GM03348 (cell line): ENCODE measurements at places on chromosomes 5 and 9.

- DNase-seq: no peak
Measured at GRCh38 chr5:78781611-78782286, 133.2 kb upstream of the LHFPL2 start.

DNA sequence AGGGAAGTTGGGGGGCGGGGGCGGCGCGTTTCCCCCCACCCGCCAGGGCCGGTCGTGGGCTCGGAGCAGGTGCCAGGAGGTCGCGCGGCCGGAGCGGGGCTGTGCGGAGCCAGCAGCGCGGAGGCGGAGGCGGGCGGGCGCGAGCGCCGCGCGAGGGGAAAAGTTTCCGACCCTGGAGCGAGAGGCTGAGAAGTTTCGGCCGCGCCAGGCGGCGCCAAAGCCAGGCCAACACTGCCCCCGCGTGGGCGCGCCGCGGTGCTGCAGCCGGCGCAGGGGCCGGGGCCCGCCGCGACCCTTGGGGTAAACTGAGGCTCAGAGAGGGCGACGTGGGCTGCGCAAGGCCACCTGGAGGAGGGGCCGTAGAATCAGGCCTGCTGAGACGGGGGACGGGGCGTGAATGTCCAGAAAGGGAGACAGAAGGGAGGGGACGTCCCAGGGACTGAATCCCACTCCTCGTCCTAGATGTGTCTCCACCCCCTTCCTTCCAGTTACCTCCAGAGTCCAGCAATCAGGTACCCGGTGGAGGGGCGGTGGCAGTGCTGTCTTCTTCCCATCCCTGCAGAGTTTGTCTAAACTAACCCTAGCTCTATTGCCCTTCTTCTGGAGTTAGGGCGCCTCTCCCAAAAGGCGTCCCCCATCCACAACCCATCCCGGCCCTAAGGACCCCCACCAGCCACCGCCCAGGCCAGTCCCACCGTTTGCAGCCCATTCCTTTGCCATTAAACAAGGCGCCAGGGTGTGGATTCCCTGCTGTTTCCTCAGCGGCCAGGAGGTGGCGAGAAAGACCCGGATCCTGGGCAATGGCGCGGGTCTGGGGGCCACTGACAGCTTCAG lies 10.2 kb downstream of the C9orf50 start:
- peak; percentile 89 for DNase-seq

GRCh38 chr5:75395277-75395676 lies 58.3 kb downstream of the HMGCR start:
- DNase-seq: no peak

- no peak for DNase-seq
Measured at GRCh38 chr5:37494756-37495155, 115.6 kb downstream of the WDR70 start.

GRCh38 chr9:128685636-128686489 lies 3.2 kb upstream of the SET start:
- DNase-seq: no peak

GRCh38 chr5:169181814-169182213 lies 119.1 kb downstream of the SLIT3 start:
- DNase-seq: peak; percentile 10

DNA sequence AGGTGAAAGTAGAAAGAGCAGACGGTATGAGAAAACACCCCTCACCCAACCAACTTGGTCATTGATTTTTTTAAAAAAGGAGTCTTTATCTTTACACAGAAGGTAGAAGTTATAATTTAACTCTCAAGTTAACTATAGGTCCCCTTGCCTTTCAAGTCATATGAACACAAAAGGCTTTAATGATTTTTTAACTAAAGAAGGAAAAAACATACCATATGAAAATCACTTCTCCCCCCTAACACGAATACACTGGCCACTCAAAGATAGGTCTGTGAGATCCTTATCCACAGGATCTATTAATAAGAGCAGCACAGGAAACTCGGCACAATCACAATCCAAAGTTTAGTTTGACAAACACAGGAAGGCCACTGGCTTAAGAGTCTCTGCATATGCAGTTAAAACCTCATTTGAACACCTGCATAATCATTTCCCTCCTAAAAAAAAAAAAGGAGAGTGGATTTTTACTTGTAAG lies 138.0 kb downstream of the ENC1 start:
- DNase-seq: no peak

- DNase-seq: no peak
Measured at GRCh38 chr5:173314166-173314952, 13.9 kb downstream of the STC2 start.

- peak; percentile 78 for DNase-seq
Measured at GRCh38 chr9:113614843-113615648, 151.5 kb downstream of the RGS3 start.

DNA sequence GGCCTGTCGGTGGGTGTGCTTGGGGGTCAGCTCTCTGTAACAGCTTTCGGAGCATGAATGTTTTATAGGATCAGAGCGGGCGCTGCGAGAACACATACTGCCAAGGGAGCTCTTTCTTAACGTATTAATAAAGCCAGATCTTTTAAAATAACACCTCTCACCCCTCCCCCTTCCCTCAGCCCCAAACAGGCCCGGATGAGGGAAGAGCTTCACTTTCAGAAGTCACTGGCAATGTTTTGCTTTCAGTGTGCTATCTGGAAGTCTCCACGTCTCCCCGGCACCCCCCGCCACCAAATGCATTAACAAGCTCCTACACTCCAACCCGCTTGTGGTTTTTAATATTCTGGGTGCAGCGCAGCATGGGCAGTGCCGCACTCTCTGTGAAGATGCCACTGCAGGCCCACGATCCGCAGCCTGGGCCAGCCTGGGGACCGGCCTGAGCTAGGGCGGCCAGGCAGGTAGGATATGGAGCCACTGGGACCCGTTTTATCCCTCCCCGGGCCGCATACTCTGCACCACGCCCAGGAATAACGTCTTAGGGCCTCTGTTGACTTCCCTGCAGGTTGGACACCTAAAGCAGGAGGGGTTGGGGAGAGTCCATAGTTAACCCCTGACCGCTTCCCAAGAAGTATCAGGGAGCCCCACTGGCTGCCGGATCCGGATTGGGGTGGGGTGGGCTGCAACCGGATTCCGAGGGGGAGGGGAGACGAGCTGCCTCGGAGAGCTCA lies 12.6 kb downstream of the NR2F1 start:
- no peak for DNase-seq

GRCh38 chr5:81980598-81981260 lies 8.9 kb downstream of the ATG10 start:
- no peak for DNase-seq

DNA sequence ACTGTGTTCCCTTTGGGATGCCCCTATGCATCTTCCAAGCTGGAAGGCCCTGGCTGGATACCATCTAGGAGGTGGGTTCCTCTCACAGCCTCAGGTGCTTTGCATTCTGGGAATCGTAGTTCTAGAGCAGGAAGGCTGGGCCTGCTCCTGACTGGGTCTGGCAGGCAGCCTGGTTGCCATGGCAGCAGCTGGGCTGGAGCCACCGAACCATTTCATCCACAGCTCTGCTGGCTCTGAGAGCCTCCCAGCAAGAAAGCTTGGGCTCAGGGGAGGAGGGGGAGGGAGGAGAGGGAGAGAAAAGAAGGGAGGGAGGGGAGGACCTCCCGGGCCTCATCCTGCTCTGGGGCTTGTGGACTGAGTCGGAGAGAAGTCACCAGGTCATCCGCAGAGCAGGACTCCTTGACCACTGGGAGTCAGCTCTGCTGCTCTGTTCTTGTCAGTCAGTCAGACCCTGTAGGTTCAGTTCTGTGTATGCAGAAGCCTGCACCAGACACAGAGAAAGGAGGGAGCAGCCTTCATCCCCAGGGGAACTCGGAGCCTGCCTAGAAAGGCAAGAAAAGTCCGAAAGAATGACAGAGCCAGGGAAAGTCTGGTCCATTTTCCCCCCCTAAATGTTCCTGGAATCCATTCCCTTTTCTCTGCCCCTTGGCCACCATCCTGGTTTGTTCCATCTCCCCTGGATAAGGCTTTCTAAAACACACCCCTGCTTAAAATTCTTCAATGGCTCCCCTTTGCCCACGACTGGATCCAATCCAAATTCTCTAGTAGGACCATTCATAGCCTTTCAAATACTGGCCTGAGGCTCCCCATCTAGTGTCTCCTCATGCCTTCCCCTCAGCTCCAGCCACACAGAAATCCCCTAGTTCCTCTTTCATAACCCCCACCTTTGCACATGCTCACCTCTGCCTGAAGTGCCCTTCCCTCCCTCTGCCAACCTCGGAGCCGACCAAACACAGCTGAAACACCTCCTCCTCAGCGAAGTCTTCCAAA lies 65.4 kb upstream of the ARAP3 start:
- peak; percentile 55 for DNase-seq

DNA sequence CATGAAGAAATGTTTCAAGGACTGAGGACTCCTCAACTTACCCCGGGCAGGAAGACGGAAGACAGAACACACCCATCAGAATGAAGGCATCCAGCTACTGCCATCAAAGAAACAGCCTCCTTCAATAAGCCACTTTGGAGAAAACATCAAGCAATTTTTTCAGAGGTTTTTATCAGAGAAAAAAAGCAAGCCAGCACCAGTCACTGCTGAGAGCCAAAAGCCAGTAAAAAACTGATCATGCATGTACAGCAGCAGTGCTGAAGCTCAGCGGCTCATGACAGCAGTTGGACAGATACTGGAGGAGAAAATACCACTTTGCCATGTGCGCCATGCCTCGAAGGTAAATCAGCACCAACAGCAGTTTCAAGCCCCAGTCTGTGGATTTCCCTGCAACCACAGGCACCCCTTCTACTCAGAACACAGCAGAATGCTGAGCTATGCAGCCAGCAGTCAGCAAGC lies 10.1 kb upstream of the ZNF484 start:
- DNase-seq: no peak

- DNase-seq: no peak
Measured at GRCh38 chr9:124210697-124211096, 47.1 kb upstream of the NEK6 start.

GRCh38 chr5:78530342-78531096 lies 118.1 kb downstream of the LHFPL2 start:
- DNase-seq: peak; percentile 57

DNA sequence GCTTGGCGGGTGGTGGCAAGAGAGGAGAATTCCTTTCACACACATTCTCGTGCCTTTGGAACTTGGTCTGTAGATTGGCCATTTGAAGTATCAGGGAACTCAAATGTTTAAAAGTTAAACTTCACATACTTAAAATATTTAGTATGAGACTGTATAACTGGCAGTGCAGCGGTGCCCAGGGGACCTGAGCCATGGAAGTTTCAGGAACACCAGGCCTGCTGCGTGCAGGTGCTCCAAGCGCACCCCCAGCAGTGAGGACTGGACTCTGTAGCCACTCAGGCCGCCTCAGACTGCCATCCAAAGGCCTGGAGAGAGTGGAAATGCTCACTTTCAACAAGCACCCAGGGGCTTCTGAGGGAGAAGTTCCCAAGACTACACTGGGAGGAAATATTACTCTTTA lies 273.5 kb upstream of the IRX2 start:
- no peak for DNase-seq

GRCh38 chr5:168991311-168991710 lies 309.6 kb downstream of the SLIT3 start:
- DNase-seq: no peak
